ENCODE measurements at places on chromosomes 6 and 20.
A peak's percentile ranks its signal among the peaks of the same experiment; 100 is the strongest.

DNA sequence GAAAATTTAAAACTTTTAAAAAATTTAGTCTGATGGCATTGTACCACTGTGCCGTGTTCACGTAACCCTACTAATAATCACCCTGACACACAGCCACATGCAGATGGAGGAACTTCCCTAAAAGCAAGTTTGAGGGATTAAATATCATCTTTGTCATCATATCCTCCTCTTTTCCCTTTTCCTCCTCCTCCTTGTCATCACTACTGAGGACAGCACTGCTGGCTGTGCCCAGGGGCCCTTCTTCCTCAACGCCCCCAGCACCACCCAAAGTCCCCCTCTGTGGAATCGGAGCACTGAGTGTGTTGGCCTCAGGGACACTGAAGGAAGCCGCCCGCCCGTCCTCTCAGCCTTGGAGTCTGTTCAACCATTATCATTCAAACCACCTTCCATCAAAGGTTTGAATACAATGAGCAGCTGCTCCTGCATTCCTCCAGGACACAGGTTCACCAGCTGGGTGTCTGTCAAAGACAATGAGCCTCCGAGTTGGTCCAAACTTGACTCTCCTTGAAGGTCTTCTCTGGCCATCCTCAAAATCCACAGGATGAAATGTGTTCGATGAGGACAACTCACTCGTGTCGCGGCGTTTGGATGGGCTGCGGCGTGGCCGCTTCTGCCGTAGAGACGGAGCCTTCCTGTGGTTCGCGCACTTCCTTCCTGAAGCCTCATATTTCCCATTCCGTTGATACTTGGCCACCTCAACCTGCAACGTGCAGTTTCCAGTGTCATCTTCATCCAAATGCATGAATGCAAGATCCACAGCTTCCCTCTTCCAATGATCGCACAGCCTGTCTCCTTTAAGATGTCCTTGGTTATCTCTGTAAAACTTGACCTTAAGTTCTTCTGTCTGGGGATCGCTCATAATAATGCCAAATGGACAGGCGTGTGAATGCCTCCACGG is 23.3 kb downstream of the NQO2 start:
- peak; percentile 15 for DNase-seq

DNA sequence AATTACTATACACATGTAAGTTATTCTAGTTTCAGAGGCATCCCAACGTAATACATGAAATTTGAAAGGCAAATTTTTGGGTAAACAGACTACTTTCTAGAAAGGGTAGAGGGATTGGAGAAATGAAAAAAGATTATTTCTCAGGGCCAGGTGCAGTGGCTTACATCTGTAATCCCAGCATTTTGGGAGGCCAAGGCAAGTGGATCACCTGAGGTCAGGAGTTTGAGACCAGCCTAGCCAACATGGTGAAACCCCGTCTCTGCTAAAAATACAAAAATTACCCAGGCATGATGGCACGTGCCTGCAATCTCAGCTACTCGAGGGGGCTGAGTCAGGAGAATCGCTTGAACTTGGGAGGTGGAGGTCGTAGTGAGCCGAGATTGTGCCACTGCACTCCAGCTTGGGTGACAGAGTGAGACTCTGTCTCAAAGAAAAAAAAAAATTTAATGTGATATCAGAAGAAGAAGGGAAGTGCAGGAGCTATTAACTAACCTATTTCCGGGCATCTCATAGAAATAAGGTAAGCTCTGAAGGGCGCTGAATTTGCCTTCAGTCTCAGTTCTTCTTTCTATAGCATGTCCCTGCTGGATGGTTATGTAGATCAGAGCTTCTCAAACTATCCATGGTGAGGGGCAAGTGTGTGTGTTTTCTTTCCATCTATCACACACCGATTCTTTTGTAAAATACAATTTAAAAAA is 100.3 kb upstream of the MTHFD1L start:
- no peak for DNase-seq

DNA sequence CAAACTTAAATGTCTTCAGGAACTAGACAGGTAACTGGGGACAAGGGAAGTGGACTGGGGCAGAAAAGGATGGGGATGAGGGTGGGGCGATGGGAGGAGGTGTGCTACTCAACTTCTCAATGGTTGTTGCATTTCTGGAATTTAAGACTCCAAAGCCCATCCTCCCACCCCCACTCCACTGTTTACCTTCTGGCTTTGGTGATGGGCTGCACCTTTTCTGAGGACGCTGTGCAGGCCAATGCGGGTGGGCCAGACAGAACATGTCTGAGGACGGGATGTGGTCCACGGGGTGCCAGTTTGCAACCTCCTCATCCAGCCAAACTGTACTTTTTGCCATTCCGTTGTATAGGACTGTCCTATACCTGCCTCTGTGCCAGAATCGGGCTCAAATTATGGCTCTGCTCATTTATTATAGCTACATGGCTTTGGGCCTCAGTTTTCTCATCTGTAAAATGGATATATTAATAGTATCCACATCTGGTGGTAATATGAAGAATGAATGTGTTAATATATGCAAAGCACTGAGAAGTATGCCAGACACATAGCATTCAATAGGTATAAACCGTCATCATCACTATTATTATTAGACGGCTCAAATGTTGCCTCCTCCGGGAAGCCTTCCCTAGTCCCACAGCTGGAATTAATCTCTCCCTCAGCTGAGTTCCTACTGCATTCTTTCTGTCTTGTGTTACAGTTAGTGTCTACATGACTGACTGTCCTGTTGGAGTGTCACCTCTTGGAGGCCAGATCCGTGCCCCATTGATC is 31.0 kb upstream of the VEGFA start:
- DNase-seq, result no peak

GRCh38 chr20:7383216-7383615 is 557.0 kb downstream of the HAO1 start:
- DNase-seq, result no peak

DNA sequence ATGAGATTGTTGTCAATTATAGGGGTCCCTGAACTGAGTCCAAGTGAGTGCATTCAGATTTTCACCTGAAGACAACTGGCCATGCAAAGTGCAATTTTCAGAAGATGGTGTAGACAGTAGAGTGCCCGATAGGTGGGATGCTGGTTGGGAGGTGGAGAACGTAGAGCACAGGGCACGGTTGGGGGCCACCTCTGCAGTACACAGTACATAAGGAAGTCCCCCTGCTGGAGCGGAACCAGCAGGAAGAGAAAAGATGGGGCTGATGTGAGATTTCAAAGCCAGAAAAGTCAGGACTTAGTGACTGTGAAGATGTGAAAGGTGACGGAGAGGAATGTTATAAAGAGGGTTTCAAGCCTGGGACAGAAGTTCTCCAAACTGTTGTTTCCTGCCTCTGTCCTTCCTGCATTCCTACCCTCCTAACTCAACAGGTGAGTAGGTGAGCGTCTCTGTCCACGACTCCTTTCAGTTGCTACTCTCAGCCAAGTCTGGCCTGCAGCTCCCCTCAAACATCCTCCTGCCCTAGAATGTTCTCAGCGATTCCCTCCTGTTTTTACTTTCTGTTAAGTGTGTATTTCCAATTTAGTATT is 330.8 kb downstream of the PRL start:
- no peak for DNase-seq

DNA sequence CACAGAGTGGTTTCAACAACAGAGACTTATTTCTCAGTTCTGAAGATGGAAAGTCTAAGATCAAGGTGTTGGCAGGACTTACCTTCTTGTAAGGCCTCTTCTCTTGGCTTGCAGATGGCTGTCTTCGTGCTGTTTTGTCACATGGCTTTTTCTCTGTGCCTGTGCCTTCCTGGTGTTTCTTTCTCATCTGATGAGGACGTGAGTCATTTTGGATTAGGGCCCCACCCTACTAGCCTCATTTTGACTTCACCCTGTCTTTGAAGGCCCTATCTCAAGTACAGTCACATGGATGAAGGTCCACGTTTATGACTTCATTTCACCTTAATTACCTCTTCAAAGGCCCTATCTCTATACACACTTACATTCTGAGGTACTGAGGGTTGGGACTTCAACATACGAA is 41.4 kb upstream of the LAMA2 start:
- no peak for DNase-seq

DNA sequence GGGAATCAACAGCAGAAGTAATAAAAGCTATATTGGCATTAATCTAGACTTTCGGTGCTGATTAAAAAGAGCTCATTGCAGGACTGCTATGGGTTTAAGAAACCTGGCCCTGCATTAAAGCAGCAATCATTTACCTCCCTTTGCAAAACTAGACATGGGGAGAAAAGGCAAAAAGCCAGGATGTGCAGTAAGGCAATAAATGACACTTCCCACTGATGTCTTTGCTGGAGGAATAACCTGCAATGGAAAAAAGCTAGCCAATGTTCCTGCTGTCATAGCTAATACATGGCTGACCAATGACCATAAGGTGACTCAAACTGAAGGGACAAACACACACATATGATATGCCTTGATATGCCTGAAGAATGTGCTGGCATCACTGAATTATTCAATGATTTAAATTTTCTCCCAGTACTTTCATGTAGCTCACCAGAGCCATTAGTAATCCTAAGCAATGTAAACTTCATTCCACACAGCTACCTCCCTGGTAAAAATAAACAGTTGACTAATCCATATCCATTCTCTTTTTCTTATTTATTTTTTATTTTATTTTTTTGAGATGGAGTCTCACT is 8.7 kb downstream of the DNAAF9 start:
- no peak for DNase-seq

DNA sequence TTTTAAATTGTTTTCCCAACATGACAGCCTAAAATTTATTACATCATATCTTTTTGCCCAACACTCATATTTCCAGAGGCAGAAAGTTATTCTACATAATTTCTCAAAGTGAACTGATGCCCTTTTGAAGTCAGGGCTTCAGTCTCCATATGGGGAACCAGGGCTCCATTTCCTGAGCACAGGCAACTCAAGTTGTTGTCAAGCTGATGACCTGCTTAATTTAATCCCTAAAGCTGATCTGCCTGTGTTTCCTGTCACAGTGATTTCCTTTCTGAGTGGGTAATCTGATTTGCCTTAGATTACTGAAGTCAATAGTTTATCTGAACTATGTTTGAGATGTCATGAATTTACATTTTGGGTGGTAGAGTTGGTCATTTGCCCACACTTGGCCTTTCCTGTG is 932.1 kb upstream of the MANEA start:
- no peak for DNase-seq

DNA sequence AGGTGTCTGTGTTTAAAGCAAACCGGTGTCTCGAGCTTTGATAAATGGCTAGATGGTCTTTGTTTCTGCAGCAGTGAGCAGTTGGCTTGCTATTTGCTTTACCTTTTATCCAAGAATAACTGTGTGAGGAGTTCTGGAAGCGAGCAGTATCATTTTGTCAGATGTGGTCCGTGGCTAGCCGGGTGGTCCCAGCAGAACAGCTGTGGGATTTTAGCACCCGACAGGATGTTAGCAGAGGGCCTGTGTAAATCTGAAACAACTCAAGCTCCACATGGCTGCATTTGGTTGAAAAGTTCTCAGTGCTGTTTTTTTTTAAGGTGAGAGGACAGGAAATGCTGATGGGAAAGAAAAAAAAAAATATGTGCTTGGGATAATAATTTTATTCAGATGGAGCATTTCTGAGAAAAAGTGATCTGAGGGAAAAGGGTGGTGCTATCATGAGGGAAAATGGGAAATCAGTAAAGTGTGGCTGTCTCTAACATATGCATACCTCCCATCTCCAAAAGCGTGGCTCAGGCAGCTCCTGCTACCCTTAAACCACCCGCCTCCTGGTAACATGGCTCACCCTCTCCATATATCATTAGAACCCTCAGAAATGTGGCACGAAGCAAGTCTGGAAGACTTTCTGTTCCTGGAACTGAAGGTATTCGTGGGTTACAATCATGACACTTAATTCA is 215.4 kb downstream of the TSHZ2 start:
- no peak for DNase-seq

GRCh38 chr20:62059401-62059800 is 6.3 kb downstream of the TAF4 start:
- DNase-seq, result no peak

GRCh38 chr6:25179051-25179778 is 100.0 kb upstream of the CARMIL1 start:
- DNase-seq, result no peak

DNA sequence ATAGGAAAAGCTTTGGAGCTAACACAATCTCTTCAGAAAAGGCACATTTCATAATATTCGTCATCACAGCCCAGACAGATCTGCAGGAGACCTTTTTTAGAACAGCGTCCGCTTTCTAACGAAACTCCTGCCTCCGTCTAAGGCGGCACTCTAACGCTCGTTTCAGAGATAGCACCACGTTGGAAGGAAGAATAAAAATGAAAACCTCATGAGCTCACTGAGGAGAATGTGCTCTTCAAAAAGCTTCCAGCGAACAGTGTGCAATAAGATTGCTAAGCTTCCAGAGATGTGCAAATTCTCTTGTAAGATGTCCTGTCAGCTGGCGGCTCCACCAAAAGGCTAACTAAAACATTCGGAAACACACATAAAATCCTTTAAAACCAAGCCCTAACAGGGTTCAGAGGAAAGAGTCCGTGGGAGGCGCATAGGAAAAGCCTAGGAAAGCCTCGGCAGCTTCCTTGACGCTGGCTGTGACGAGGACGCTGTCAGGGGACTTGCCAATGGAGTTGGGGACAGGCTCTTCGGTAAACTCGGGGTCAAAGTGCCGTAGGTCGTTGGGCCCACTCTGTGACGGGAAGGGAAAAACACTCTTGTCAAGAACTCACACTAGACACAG is 117.6 kb upstream of the SLC2A12 start:
- DNase-seq, result no peak

- no peak for DNase-seq
Observed at GRCh38 chr6:66128656-66129055, 421.6 kb upstream of the EYS start.

DNA sequence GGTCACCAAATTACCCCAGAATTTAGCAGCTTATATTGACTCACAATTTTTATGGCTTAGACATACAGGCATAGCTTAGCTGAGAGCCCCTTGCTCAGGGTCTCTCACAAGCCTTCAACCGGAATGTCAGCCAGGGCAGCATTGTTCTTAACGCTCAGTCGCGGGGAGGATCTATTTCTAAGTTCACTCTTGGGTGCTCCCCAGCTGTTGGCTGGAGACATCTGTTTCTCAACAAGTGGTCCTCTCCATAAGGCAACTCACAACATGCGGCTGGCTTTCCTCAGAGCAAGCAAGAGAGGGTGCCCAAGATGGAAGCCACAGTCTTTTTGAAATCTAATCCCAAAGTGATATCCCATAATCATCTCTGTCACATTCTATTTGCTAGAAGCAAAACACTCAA is 46.6 kb downstream of the SLX4IP start:
- DNase-seq, result no peak

- DNase-seq, result no peak
Observed at GRCh38 chr6:142851601-142852000, 93.4 kb downstream of the HIVEP2 start.

- DNase-seq, result no peak
Observed at GRCh38 chr6:145087034-145087433, 648.3 kb downstream of the EPM2A start.

GRCh38 chr6:170179616-170180324 is 111.1 kb downstream of the DLL1 start:
- DNase-seq, result no peak

Data from stimulated activated CD4-positive, alpha-beta T cell treated with anti-CD3 and anti-CD28 coated beads, Interleukin-2, amount 100 ng/mL, for 48 hours (primary cell).